ENCODE measurements at places on chromosomes 1 and 21.

DNA sequence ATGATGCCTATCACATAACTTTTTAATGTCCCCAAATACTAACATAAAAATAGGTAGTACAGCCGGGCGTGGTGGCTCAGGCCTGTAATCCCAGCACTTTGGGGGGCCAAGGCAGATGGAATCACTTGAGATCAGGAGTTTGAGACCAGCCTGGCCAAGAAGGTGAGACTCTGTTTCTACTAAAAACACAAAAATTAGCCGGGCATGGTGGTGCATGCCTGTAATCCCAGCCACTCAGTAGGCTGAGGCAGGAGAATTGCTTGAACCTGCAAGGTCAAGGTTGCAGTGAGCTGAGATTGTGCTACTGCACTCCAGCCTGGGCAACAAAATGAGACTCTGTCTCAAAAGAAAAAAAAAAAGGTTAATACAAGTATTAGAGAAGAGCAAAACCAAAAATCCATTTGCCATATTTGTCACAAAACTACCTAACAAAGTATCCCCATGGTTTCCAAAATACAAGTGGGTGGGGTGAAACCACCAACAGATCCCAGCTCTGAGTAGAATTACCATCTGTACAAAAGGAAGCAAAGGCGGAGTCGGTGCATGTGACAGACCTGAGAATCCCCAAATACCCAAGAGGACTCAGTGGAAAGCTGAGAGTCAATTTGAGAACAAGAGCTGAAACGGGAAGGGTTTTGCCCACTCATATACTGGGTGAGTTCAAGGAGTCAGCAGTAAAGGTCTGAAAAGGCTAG lies 113.2 kb downstream of the TOMM20 start:
- no peak for DNase-seq

DNA sequence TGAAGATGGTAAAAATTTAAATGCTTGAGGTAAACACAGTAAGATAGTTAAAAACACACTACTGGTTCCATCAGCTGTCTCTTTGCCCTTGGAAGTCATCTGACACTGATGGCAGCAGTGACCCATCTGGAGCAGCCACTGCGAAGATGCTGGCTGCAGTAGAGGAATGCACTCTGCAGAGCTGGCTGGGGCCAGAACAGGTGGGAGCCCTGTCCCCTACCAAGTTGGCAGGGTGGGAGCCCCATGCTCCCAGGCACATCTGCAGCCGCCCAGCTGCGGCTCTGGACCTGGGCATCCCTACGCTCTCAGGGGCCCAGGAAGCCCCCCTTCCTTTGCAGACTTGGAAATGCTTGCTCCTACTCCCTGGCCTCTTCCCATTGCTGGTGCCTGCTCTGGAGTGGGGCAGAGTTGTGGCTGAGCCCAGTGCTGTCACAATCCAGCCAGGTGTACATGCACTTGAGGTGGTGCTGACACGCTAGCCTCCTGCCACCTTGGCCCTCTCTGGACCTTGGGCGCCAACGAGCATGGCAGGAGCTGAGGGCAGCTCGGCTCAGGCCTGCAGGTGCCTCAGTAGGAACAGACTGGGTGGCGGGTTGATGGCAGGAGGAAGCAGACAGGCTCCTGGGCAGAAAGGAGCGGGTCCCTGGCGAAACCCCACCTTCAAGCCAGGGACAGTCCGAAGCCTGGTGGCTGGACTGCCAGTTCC lies 227.0 kb downstream of the FGGY start:
- DNase-seq = no peak

GRCh38 chr1:7454895-7455784 lies 316.0 kb upstream of the VAMP3 start:
- no peak for DNase-seq

GRCh38 chr1:156559797-156560385 lies 12.5 kb downstream of the IQGAP3 start:
- no peak for DNase-seq

- peak; percentile 98 for DNase-seq
Measured at GRCh38 chr21:29175408-29176134, 45.1 kb downstream of the MAP3K7CL start.

DNA sequence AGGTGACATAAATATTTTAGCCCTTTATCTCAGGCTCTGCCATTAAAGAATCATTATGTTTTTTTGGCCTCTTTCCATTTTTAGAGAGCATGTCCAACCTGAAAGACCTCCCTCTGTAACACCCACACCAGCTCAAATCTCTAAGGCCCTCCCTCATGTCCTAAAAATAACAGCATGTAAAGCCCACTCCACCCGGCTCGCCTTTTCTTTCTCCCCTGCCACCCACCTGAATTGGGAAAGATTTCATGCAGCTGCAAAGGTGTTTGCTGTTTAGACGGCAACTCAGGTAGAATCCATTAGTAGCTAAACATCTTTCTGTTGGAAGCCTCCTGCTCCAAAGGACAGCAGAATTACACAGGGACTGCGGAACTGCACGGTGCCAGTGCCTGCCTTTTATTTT lies 79.9 kb downstream of the DMRTA2 start:
- DNase-seq = no peak

DNA sequence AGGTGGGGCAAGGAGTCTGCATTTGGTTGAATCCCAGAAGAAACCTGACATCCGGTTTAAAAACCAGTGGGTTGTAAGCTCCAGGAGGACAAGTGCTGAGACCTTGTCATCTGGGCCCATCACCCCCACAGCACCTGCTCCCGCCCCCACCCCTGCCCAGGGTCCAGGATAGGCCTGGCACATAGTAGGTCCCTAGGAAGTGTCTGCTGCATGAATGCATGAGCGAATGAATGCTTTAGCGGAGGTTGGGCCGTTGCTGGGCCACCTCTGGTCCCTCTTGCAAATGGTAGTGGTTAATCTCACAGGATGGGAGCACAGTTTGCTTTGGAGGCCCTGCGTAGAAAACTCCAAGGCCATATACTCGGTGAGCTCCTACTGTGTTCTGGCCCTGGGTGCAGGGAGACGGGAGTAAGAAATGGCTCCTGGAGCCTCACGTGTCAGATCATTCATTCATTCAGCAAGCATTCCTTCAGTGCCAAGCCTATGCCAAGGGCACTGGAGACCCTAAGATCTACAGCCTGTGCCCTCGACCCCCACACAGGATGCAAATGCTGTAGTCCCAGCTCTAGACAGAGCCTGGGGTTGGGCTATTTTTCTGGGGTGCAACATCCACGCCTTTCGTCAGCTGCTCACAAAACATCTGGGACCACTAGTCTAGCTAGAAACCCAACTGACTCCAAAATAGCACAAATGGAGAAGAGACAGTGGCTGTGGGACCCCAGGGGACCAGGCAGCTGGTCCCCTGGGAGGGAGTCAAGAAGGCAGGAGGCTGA lies 28.9 kb downstream of the EPHA2 start:
- no peak for DNase-seq

DNA sequence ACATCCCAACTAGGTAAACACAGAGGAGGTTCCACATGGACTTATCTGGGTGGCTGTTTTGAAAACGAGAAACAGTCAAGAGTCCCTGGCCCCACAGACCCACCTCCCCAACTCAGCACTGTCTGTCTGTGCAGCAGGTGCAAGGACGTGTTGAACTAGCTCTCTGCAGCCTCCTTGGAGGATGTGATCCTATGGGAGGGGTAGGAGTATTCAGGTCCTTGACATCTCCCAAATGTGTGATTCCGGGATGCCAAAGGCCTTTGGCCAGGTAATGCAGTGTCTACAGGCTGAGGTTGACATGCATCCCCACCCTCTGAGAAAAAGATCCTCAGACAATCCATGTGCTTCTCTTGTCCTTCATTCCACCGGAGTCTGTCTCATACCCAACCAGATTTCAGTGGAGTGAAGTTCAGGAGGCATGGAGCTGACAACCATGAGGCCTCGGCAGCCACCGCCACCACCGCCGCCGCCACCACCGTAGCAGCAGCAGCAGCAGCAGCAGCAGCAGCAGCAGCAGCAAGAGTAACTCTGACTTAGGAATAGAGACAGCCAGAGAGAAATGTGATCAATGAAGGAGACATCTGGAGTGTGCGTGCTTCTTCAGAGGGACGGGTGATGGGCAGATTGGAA lies 151.6 kb upstream of the CAMK1G start:
- no peak for DNase-seq

DNA sequence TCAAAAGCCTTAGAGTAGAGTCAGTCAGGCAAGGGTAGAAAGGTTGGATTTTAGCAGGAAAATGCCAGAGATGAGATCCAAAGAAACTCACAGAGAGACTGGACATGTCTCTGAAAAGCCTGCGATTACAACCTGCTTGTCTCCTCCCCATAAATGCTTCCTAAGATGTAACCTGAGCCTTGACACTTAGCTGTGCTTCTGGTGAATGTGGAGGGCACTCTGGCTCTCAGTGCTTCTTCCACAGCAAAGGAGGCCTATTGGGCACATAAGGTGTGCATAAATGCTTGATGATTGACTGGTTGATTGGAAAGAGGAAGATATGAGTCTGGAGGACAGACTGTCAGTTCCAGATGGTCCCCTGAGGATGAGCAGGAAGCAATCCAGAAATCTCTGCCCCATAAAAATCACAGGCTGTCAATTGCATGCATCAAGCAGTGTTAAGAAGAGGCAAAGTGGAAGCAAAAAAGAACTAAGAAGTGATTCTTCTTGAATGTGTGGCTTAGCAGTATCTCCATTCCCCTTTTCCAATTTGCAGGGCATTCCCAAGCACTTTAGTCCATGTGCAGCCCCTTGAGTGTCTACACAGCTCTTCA lies 236.2 kb upstream of the RRP15 start:
- no peak for DNase-seq

- no peak for DNase-seq
Measured at GRCh38 chr1:8437347-8437746, 119.4 kb downstream of the SLC45A1 start.

- DNase-seq = no peak
Measured at GRCh38 chr21:18588001-18588662, 184.5 kb upstream of the TMPRSS15 start.

DNA sequence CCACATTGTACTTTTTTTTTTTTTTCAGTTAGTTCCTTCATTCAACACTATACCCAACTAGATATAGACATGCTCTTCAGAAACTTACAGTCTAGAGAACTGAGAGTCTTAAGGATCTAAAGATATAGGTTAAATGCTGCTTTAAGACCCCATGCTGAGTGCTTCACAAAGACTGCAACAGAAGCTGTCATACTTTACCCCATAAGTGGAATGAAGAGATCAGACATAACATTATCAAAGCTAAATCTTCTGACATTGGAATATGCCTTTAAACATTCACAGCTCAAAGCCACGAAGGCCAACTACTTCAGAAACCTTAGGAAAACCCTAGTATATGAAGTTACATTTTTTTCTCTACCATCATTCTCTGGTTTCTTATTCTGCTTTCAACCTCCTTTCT lies 666.4 kb downstream of the KCNT2 start:
- no peak for DNase-seq

GRCh38 chr21:44299085-44299457 lies 782 bp upstream of the PFKL start:
- peak; percentile 11 for DNase-seq

DNA sequence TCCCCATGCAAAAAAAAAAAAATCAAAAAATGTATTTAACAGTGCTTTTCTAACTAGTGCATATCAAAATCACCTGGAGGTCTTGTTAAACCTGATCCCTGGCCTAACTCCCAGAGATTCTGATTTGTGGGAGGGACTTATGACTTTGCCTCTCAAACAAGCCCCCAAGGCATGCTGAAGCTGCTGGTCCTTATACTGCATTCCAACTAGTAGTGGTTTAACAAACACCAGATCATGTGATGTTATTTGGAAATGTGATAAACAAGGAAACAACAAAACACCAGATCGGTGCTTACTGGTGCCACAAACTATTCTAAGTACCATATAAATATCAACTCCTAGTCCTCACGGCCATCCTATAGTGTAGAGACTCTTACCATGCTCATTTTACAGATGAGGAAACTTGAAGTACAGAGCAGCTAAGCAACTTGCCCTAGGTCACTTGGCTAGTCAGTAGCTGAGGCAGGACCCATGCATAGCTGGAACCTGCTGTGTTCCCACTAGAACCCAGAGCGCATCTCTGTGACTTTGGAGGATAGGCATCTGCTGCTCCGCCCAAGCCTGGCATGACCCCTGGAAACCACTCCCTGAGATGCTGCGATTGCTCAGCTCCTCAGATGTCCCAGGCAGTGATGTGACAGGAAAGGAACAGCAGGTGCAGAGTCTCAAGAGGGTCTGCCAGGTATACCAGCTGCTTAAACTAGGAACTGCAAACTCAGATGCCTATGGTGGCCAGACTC lies 38.1 kb downstream of the SOX13 start:
- DNase-seq = no peak

DNA sequence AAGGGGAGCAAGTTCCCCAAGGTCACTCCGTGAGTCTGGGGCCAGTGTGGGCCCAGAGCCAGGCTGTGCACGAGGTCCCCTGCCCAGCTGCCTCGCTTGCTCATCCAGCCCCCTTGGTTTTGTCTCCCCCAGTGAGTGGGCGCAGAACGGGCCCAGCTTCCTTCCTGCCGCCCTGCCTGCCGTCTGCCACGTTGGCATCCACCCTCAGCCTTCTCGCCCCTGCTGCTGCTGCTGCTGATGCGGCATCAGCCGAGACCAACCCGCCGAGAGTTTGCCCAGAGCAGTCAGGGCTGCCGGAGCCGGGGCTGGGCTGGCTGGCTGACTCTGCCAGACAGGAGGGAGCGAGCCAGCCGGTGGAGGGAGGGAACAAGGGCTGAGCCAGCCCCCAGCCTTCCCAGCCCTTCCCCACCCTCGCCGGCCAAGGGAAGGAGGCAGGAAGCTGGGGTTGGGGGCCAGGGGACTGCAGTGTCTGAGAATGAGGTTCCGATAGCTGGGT lies 31.4 kb upstream of the WASF2 start:
- DNase-seq = peak; percentile 48

- DNase-seq = no peak
Measured at GRCh38 chr1:152179566-152179965, 20.5 kb upstream of the RPTN start.

Measured in endothelial cell of umbilical vein (primary cell).